ENCODE measurements at places on chromosomes 1 and 21. TPM values are rescaled to one million over a fixed set of nuclear protein-coding genes. Genes with fewer than 3 reads are reported as not detected.

The PDZK1 gene
- total RNA-seq: not detected

The NSUN4 gene
- 12.2 TPM for total RNA-seq

The SELL gene
- under 0.01 TPM for total RNA-seq

The CHAF1B gene
- total RNA-seq: 2.2 TPM

The ADAM30 gene
- total RNA-seq: not detected

The EXOC8 gene
- total RNA-seq: 24.6 TPM

The COA7 gene
- 7.7 TPM for total RNA-seq

The JTB gene
- 118 TPM for total RNA-seq

The RPE65 gene
- not detected for total RNA-seq

The SPRR2F gene
- not detected for total RNA-seq

The SPRR1A gene
- not detected for total RNA-seq

The AADACL3 gene
- not detected for total RNA-seq

The SLC6A9 gene
- 0.40 TPM for total RNA-seq

Data from lung microvascular endothelial cell (primary cell).